ENCODE measurements at places on chromosomes 2 and 18.
A peak's percentile ranks its signal among the peaks of the same experiment; 100 is the strongest.

- DNase-seq = no peak
Measured at GRCh38 chr2:119719261-119719627, 40.2 kb downstream of the TMEM177 start.

- DNase-seq = peak; percentile 22
Measured at GRCh38 chr2:234495251-234496054, 1.4 kb downstream of the ARL4C start.

- no peak for DNase-seq
Measured at GRCh38 chr2:169670215-169670651, 24.0 kb downstream of the CFAP210 start.

DNA sequence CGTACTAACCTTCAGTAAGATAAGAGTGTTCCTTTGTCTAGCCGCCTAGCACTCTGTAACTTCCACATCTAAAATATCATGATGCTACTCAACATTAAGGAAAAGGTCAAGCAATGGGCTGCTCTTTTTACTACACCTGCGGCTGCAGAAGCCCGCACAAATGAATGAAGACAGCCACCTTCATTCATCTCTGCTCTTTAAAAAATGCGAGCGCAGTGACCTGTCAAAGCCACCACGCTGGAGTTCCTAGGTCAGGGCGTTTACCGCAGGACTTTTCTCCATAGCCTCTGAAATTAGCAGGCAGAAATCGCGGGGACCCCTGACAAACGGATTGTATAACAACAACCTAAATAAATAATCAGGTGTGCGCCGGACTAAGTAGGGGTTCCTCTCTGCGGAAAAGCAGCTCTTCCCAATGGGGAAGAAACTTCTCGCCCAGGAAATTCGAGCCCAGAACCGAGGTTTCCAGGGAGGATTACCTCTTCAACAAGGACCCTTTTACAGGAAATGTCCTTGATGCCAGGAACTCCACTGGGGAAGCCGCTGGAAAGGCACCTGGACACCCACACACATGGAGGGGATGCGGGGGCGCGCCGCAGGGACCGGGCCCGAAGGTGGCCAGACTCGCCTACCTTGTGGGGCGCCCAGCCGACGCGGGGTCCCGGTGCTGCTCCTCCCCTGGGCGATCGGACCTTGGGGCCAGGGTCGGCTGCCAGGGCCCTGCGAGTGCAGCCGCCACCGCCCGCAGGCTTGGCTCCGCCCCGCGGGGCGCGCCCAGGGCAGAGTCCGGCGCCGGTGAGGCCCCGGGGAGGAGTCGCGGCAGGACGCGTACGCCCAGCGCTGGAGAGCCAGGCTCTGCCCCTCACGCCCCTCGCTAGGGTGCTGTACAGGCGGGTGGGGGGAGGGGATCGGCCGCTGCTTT is at the start of gene CCDC68:
Gene CCDC68 (minus strand): TSS at position 758 of the 922 bp plus-strand sequence. CDS start 16,670 bp downstream, outside the sequence.
- peak; percentile 51 for DNase-seq

- peak; percentile 26 for DNase-seq
Measured at GRCh38 chr18:58288921-58289797, 245.1 kb downstream of the NEDD4L start.

Data from suppressor macrophage treated with lipopolysaccharide for 1 hour (primary cell).